Stimulated activated naive CD4-positive, alpha-beta T cell treated with Interleukin-2 at 50 U/mL for 16 hours (primary cell): ENCODE measurements at places on chromosomes 16 and 17.

DNA sequence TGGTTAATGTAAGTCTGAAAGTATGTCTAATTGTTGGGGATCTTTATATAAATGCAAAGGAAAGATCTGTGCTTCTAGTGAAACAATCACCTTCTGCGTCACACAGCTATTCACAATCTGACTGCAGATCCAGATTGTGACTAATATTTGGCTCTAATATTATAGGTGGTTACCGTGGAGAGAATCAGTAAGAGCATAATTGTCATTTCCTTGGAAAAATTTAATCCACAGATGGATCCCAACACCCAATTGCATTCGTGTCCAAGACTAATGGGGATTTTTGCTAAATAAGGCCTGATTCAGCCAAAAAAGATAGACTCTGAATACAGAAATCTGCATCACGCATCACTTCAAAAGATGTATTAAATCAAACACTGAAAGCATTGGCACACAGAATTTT lies 2.7 kb upstream of the KCNJ2 start:
- DNase-seq = no peak

GRCh38 chr16:50861970-50862411 lies 120.1 kb downstream of the CYLD start:
- DNase-seq = no peak

- no peak for DNase-seq
Measured at GRCh38 chr17:16997514-16998429, 25.9 kb upstream of the TNFRSF13B start.

- no peak for DNase-seq
Measured at GRCh38 chr16:83806731-83807130, 1.0 kb upstream of the HSBP1 start.

DNA sequence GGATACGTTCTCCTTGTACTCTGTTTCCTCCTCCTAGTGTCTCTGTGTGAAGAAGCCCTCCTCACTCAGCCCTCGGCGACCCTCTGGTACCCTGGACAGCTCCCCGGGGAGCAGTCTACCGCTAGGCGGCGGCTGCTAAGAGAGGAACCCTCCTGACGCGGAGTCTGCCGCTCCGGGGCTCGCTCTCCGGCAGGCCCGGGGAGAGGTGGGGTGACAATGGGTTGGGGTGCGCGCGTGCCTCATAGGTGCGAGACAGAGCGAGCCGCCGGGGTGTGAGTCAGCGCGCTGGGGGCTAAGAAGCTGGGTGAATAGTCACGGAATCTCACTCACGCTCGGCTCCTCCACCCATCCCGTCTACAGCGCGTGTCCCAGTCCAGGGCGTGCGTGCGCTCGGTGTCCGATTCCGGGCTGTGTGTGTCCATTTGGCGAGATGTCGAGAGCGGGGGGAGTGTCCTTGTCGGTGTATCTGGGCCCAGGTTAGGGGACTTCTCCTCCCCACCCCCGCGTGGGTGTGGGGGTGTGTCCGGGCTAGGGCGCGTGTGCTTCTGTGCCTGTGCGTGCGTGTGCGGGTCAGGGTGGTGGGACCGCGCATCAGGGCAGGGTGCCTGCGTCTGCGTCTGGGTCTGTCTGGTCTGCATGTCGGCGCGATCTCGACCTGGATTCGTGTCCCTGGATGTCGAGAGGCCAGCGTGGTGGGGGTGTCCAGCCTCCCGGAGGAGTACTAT lies 577 bp upstream of the HS3ST2 start:
- DNase-seq = no peak
